Naive thymus-derived CD8-positive, alpha-beta T cell (primary cell): ENCODE measurements at places on chromosomes 3 and 15. TPM values are rescaled to one million over a fixed set of nuclear protein-coding genes. Genes with fewer than 3 reads are reported as not detected.
A peak's percentile ranks its signal among the peaks of the same experiment; 100 is the strongest.

GRCh38 chr3:196168808-196169391, 42.3 kb downstream of the ZDHHC19 start:
- no peak for DNase-seq
- H3K4me1 ChIP-seq: no peaks in the 10 kb centered on the region
- no peak overlapping the region for H3K4me3 ChIP-seq
- no peaks in the 10 kb centered on the region for H3K36me3 ChIP-seq

- H3K4me3 ChIP-seq: no peak overlapping the region
- H3K27ac ChIP-seq: no peak overlapping the region
- peaks cover 2% of the 10 kb centered on the region for H3K36me3 ChIP-seq
- no peaks in the 10 kb centered on the region for H3K4me1 ChIP-seq
- H3K27me3 ChIP-seq: peaks cover 4% of the 10 kb centered on the region
Observed at GRCh38 chr3:87287011-87287410, 10.6 kb upstream of the POU1F1 start.

DNA sequence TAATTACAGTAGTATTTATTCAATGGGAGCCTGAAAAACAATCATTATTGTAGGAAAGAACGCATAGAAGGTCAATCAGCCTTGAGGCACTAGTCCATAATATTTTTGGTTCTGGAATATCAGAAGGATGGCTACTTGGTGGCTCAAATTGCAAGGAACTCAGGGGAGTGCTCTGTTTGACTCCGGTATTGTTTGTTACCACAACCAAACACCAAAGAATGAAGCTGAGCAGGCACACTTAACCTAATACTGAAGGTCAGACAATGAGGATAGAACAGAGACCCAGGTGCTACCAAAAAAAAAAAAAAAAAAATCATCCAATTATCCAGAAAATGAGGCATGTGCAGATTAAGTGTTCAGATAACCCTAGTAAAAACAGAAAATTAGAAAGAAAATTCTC, 11.1 kb upstream of the SATB1 start:
- DNase-seq: no peak
- H3K27ac ChIP-seq: peak overlapping the region; percentile 96
- peaks cover 66% of the 10 kb centered on the region for H3K4me1 ChIP-seq
- peak overlapping the region; percentile 75 for H3K4me3 ChIP-seq

GRCh38 chr3:152703245-152703890, 131.6 kb upstream of the P2RY1 start:
- H3K36me3 ChIP-seq: no peaks in the 10 kb centered on the region
- no peaks in the 10 kb centered on the region for H3K27me3 ChIP-seq
- H3K27ac ChIP-seq: no peak overlapping the region
- no peak for DNase-seq
- H3K4me3 ChIP-seq: no peak overlapping the region
- H3K4me1 ChIP-seq: no peaks in the 10 kb centered on the region

DNA sequence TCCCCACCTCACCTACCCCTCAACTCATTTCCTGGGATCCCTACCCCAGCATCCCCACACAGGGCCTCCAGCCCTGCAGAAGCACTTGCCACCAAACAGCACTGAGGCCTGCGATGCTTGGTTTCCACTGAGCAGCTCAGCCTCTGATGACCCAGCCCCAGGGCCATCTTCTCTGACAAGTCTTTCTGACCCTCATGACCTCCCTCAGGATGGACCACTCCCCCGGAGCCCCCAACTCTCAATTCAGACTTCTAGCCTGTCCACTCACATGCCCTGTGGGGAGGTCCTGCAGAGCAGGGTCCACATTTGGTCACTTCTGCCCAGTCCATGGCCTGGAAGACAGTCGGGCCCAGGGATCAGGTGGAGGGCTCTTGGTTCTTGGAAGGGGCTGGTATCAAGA, 63.4 kb upstream of the SPATA12 start:
- peak overlapping the region; percentile 84 for H3K27ac ChIP-seq
- no peaks in the 10 kb centered on the region for H3K27me3 ChIP-seq
- peaks cover 3% of the 10 kb centered on the region for H3K4me1 ChIP-seq
- H3K4me3 ChIP-seq: no peak overlapping the region
- H3K36me3 ChIP-seq: no peaks in the 10 kb centered on the region

GRCh38 chr3:82005266-82005665, 243.8 kb upstream of the GBE1 start:
- no peak overlapping the region for H3K27ac ChIP-seq
- no peaks in the 10 kb centered on the region for H3K36me3 ChIP-seq
- no peak for DNase-seq
- no peaks in the 10 kb centered on the region for H3K4me1 ChIP-seq
- no peak overlapping the region for H3K4me3 ChIP-seq
- no peaks in the 10 kb centered on the region for H3K27me3 ChIP-seq

DNA sequence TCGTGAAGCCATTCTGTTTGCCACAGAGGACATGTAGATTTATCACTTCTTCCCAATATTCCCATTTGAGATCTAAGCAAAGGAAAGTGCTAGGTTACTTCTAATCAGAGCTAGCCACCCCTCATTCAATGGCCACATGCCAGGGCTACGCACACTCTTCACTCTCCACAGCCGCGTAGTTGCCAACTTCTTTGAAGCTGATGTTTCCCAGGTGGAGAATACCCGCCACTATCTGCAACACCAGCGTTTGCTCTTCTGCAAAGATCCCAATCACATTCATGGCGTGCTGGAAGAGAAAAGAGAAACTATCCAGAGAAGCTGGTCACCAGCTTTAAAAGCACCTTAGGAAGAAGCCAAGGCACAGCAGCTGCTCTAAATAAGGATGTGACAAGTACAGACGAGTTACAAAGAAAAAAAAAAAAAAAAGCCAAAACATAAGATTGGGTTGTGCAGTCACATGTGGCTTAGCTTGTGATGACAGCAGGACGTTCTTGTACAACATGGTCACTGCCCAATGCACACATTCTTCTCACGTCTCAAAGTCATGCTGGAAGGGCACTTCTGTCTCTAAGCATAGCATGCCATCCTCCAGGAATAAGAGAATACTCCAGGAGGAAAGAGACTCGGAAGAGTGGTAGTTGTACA, 16.4 kb downstream of the LDHAL6B start:
- H3K27me3 ChIP-seq: peaks cover 10% of the 10 kb centered on the region
- H3K4me3 ChIP-seq: no peak overlapping the region
- peaks cover 10% of the 10 kb centered on the region for H3K4me1 ChIP-seq
- H3K36me3 ChIP-seq: no peaks in the 10 kb centered on the region
- DNase-seq: no peak

DNA sequence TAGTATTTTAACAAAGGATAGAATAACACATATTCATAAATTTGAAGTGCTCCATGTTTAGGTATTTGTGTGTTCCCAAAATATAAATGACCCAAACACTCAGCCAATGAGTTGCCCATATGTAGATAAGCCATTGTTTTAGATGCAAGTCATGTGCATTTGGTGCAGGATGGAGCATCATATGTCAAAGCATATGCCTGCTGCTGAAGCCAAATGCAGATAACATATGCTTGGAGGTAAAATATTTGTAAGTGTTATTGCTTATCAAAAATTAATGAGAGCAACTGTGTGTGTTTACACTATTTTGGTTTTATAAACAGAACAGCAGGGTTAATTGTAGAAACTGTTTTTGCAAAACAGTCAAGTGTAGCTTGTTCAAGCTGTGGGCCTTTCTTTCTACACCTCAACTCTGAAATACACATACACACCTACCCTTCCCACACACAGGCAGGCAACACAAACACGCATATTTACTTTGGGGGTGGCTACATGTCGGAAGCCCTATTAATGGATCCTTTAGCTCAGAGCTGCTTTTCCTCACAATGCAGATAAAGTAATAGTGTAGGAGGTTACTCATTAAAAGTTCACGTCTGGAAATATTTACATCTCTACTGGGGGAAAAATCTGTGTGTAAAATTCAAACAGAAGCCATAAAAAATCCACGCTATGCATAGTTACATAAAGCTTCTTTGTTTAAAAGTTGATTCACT, 521.4 kb downstream of the ZNF385D start:
- no peaks in the 10 kb centered on the region for H3K36me3 ChIP-seq
- H3K4me1 ChIP-seq: no peaks in the 10 kb centered on the region
- H3K4me3 ChIP-seq: no peak overlapping the region
- H3K27ac ChIP-seq: no peak overlapping the region
- DNase-seq: no peak
- no peaks in the 10 kb centered on the region for H3K27me3 ChIP-seq

GRCh38 chr3:4174791-4175190, 128.4 kb upstream of the SETMAR start:
- H3K27ac ChIP-seq: no peak overlapping the region
- H3K4me1 ChIP-seq: no peaks in the 10 kb centered on the region
- H3K4me3 ChIP-seq: no peak overlapping the region
- no peaks in the 10 kb centered on the region for H3K27me3 ChIP-seq
- no peak for DNase-seq

DNA sequence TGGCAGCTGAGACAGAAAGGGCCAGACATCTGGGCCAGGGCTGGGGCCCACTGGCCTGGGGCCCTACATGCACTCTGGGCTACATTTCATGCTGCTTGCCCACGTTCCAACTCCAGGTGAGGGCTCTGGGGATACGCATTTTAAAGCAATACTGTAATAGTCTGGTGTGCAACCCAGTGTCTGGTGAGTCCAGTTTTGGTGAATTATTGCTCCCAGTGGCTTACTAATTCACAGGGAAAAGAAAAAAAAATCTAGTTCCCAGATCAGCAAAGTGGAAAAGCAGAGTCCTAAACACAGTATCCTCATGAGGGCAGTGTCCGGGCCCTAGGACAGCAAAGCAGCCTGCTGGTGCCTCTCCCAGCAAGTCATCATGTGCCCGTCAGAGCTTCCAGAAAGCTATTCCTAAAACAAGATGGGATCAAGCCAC, 82.4 kb downstream of the CCNL1 start:
- no peaks in the 10 kb centered on the region for H3K27me3 ChIP-seq
- no peak for DNase-seq
- H3K27ac ChIP-seq: no peak overlapping the region
- no peak overlapping the region for H3K4me3 ChIP-seq

GRCh38 chr3:72554689-72555088, 293.6 kb downstream of the SHQ1 start:
- H3K27me3 ChIP-seq: peaks cover 3% of the 10 kb centered on the region
- no peak overlapping the region for H3K27ac ChIP-seq
- no peak for DNase-seq
- H3K4me1 ChIP-seq: peaks cover 9% of the 10 kb centered on the region
- peaks cover 21% of the 10 kb centered on the region for H3K36me3 ChIP-seq
- no peak overlapping the region for H3K4me3 ChIP-seq

GRCh38 chr3:18618723-18619122, 193.6 kb upstream of the SATB1 start:
- H3K36me3 ChIP-seq: no peaks in the 10 kb centered on the region
- H3K4me1 ChIP-seq: no peaks in the 10 kb centered on the region
- H3K4me3 ChIP-seq: no peak overlapping the region
- H3K27me3 ChIP-seq: no peaks in the 10 kb centered on the region
- no peak overlapping the region for H3K27ac ChIP-seq

DNA sequence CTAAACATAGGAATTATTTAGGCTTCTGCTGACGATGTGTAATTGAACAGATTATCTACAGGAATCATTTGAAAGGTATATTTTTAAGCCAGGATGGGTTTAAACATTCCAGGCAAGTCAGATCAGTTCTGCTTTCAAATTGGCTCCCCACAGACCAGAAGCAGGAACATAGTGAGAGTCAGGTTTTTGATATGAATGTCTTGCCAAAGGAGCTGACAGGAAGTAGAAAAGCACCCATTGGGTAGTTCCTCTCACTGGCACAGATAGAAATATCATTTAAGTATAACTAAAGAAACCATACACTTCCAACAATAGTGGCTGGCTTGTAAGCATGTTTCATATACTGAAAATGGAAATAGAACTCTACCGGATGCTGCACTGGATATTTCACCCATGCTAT, 95.2 kb downstream of the CLDN1 start:
- no peak for DNase-seq
- H3K36me3 ChIP-seq: no peaks in the 10 kb centered on the region
- H3K27ac ChIP-seq: no peak overlapping the region

- no peak overlapping the region for H3K4me3 ChIP-seq
- H3K27me3 ChIP-seq: no peaks in the 10 kb centered on the region
- H3K27ac ChIP-seq: no peak overlapping the region
- H3K36me3 ChIP-seq: peaks cover 40% of the 10 kb centered on the region
Observed at GRCh38 chr3:149832086-149832485, 19.1 kb downstream of the RNF13 start.

GRCh38 chr3:167575000-167575600, 78.6 kb downstream of the WDR49 start:
- H3K4me3 ChIP-seq: no peak overlapping the region
- H3K36me3 ChIP-seq: no peaks in the 10 kb centered on the region
- no peak overlapping the region for H3K27ac ChIP-seq
- DNase-seq: no peak

DNA sequence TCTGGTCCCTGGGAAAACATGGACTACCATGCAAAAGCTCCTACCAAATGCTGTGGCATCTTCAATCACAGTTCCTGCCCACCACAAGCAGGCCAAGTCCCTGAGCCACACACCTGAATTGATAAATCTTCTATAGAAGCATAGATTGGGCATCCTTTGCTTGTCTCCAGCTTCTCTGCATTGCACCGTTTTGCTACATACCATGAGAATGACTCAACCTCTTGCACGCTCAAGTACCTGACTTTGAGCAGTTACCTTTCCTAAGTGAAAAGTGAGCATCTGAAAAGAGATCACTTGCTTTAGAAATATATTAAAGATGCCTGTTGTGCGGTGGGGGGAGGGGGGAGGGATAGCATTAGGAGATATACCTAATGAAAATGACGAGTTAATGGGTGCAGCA, 31.3 kb downstream of the GATM start:
- H3K27ac ChIP-seq: no peak overlapping the region
- no peak for DNase-seq
- peaks cover 30% of the 10 kb centered on the region for H3K27me3 ChIP-seq
- H3K36me3 ChIP-seq: no peaks in the 10 kb centered on the region

The FES gene
- total RNA-seq: 2.8 TPM

The RBP2 gene
- not detected for total RNA-seq

The AP3B2 gene
- total RNA-seq: 1.7 TPM

The CMTM7 gene
- 46.4 TPM for total RNA-seq

The PLS1 gene
- 4.3 TPM for total RNA-seq

The CHL1 gene
- 0.60 TPM for total RNA-seq

The DUOX2 gene
- total RNA-seq: not detected

The STRIT1 gene
- total RNA-seq: not detected

The PLSCR5 gene
- total RNA-seq: not detected

The DMXL2 gene
- 10.2 TPM for total RNA-seq

The PSTPIP1 gene
- total RNA-seq: 124 TPM

The CLRN1 gene
- not detected for total RNA-seq

The P3H2 gene
- total RNA-seq: not detected

The CORO2B gene
- total RNA-seq: 0.44 TPM

The PLIN1 gene
- total RNA-seq: 2.2 TPM

The WDR72 gene
- not detected for total RNA-seq

The DAZL gene
- not detected for total RNA-seq
